ENCODE measurements at places on chromosomes 13 and 19.

DNA sequence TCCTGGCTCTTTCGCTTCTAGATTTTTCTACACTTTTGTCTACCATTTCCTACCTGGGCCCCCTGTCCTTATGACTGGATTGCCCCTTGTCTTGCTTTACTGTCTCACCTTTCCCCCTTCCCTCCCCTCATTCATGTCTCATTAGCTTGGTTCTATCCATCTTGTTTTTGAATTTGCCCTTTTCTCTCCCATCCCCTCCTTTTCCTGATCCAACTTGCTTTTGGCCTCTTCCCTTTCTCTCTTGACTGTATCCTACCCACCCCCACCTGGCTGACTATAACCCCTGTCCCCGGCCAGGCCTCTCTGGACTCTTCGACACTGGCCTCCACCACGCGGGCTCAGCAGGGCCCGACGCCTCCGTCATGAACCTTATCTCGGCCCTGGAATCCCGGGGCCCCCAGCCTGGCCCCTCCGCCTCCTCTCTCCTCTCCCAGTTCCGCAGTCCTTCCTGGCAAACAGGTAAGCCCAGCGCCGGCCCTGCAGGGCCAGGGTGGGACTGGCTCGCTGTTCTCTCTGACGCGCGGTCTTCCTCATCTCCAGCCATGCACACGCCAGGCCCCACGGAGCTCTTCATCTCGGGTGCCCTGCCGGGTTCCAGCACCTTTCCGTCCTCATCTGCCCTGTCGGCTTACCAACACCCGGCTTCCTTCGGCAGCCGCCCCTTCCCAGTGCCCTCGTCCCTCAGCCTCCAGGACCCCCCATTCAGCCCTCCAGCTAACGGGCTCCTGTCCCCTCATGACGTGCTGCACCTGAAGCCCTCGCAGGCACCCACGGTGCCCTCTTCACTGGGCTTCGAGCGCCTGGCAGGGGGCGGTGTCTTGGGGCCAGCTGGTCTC lies 3.4 kb downstream of the PRR12 start:
- no peak for DNase-seq

GRCh38 chr13:112873851-112874750 lies 94.9 kb upstream of the MCF2L start:
- peak; percentile 59 for DNase-seq

GRCh38 chr19:39423258-39424086 lies 11.0 kb downstream of the PLEKHG2 start:
- no peak for DNase-seq

GRCh38 chr19:10701955-10702525 lies 801 bp downstream of the QTRT1 start:
- no peak for DNase-seq

- no peak for DNase-seq
These were observed 19.7 kb downstream of the RANBP3 start for GRCh38 chr19:5958074-5958850.

GRCh38 chr13:100596516-100596915 lies 7.9 kb upstream of the GGACT start:
- DNase-seq = no peak

DNA sequence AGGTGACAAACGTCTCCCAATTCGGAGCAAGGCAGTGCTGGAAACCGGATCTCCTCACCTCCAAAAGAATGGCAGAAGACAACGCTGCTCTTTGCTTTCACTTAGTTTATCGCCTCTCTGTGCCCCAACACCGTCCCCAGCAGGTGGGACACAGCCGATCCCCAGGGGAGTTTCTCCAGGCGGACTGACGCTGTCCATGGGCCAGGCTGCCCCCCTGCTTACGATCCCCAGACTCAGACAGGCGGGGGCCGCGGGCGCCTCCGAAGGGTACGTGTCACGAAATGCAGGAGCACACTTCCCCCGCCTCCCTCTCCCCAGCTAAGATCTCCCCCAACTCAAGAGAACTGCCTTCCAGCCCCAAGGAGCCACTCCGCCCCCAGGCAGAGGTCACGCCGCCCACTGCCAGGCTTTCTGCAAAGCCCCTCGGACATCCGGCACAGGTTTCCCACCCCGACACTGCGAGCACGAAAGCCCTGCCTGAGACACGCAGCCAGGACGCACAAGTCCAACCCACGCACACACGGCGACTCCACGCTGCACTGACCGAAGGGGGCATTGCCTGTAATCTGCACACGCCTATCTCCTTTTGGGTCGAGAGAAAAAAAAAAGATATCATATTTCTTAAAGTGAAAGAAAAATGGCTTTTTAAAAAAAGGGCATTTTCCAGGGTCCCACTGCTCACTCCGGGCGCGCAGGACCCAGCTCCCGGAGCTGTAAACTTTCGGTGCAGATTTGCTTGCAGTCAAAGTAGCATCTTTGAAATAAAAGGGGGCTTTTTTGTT lies 2.0 kb downstream of the SPRY2 start:
- DNase-seq = peak; percentile 58

DNA sequence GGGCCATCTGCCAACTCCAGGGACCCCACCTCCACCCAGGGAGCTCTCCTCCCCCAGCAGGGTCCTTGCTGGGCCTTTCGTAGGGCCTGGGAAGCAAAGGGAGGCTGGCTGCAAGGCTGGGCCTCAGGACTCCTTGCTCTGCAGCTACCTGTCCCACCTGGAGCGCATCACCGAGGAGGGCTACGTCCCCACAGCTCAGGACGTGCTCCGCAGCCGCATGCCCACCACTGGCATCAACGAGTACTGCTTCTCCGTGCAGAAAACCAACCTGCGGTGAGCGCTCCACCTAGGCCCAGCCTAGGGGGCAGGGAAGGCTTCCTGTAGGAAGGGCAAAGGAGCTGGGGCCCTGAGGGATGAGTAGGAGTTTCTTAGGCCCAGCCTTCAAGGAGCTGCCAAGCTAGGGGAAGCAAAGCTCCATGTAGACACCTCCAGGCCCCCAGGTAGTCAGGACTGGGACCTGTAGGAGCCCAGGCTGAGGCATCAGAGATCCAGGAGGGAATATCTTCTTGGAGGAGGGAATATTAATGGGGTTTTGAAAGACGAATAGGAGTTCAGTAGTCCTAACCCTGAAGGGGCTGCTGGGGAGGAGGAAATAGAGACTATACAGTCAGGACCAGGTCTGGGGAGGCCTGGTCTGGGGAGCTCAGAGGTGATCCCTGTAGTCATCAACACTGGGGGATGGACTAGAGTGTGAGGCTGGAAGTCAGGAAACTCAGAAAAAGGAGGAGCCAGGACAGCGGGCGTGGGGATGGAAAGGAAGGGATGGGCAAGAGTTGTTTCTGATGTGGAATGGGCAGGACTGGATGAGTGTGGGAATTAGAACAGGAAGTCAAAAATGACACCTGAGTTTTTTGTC lies 16.0 kb downstream of the GNA15 start:
- no peak for DNase-seq

- no peak for DNase-seq
These were observed 81.0 kb downstream of the NUFIP1 start for GRCh38 chr13:44908266-44908665.

DNA sequence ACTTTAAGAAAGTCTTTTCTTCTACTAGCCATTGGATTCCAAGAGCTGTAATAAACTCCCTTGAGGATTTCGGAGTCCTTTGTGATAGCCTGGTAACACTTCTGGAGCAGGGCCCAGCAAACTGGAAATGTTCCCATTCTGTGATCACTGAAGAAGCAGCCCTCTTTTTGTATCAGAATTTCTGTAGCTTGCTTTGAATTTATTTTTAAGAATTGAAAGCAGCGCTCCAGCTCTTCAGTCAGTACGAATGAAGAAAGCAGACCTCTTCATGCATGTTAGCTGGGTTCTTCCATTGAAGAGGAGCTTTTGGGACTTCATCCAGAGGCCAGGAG lies 141.5 kb downstream of the AKAP11 start:
- no peak for DNase-seq

DNA sequence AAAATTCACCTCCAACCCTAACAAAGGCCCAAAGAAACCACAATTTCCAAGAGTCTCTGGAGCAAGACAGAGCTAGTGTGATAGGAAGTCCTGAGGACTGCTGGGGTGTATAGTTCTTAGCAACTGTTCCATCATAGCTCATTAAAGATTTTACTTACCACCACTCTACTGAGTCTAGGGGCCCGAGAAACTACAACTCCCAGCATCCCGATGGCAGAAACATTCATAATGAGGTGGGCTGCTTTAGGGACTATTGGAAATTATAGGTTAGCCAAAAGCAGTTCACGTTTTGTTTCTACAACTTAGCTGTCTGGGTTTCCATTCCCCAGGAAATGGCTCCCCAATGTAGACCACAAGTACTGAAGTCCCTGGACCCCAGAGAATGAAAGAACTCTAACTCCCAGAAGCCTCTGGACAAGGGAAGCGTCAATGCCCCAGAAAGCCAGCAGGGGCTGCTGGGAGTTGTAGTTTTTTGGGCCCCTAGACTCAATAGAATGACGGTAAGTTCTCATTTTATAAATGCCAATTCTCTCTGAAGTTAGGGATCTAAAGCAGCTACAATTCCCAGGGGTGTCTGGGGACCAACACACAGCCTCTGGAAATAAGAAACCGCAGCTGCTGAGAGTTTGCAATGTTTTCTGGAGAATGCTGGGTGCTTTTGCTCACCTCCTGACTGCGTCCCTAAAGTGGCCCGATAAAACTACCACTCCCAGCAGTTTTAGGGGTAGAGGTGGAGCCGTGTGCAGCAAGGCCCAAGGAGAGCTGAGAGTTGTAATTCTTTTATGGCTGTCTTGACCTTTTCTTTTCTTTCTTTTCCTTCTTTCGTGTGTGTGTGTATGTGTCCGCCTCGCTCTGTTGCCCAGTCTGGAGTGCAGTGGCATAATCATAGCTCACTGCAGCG lies 11.1 kb downstream of the FTL start:
- DNase-seq = no peak

- DNase-seq = no peak
These were observed 107.8 kb downstream of the FOXO1 start for GRCh38 chr13:40558656-40559055.

DNA sequence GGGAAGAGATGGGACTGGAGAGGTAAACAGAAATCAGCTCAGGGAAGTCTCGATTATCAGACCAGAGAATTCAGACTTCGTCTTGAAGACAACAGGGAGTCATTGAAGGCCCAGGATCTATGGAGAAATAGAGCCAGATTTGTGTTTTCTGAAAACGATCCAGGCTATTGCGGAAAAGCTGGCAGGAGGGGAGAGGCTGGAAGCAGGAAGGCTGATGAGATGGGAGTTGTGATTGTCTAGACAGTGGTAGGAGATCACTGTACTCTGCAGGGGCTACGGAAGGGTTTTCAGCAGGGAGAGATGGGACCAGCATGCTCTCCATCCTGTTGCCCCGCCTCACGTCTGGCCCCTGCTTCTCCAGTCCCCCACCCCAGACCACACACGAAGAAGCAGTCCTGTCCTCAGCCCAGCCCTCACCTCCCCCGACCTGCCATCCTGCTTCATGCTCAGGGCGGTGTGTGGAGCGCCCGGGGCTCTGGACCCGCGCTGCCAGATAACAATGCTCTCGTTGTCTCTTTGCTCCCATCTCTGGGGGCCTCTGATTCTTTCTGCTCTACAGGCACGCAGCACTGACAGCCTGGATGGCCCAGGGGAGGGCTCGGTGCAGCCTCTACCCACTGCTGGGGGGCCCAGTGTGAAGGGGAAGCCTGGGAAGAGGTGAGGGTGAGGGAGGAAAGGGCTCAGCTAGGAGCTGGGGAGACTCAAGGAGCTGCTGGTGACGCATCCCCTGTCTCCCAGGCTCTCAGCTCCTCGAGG lies 1.9 kb downstream of the ARHGAP33 start:
- DNase-seq = no peak

- DNase-seq = no peak
These were observed 61.1 kb downstream of the SACS start for GRCh38 chr13:23372264-23372906.

Data from Daoy (cell line).